ENCODE measurements at places on chromosomes 7 and 10. TPM values are rescaled to one million over a fixed set of nuclear protein-coding genes. Genes with fewer than 3 reads are reported as not detected.

- H3K4me3 ChIP-seq, result no peak overlapping the region
- peak; percentile 41 for DNase-seq
- no peaks in the 10 kb centered on the region for H3K27me3 ChIP-seq
- H3K36me3 ChIP-seq, result no peaks in the 10 kb centered on the region
These were observed 55.9 kb upstream of the INPP5A start for GRCh38 chr10:132481690-132482089.

Gene NUTM2D
- 5.1 TPM for total RNA-seq

DNA sequence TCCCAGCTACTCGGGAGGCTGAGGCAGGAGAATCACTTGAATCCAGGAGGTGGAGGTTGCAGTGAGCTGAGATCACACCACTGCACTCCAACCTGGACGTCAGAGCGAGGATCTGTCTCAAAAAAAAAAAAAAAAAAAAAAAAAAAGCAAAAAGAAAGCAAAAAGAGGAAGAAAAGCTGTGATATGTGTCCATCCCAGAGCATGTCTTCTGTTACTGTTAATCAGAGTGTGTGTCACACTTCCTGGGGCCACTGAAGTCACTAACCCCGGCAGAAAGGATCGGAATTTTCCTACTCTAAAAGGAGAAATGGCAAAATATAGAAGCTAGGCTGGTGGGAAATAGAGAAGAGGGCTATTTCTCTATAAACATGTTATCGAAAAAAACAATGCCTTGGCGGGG lies 11.9 kb downstream of the PIK3AP1 start:
- H3K27me3 ChIP-seq, result no peaks in the 10 kb centered on the region
- no peak for DNase-seq
- H3K27ac ChIP-seq, result no peak overlapping the region
- no peaks in the 10 kb centered on the region for H3K36me3 ChIP-seq
- no peaks in the 10 kb centered on the region for H3K4me1 ChIP-seq

DNA sequence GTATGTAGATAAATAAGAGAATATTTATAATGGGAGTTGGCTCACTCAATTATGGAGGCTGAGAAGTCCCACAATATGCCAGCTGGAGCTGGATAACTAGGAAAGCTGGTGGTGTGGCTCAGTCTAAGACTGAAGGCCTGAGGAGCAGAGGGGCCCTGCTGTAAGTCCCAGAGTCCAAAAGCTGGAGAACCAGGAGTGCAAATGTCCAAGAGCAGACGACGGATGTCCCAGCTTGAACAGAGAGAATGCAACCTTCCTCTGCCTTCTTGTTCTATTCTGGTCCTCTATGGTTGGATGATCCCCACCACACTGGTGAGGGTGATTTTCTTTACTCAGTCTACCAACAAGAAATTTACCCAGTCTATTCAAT lies 13.2 kb downstream of the IL2RA start:
- H3K4me3 ChIP-seq, result no peak overlapping the region
- no peaks in the 10 kb centered on the region for H3K27me3 ChIP-seq
- no peak for DNase-seq

DNA sequence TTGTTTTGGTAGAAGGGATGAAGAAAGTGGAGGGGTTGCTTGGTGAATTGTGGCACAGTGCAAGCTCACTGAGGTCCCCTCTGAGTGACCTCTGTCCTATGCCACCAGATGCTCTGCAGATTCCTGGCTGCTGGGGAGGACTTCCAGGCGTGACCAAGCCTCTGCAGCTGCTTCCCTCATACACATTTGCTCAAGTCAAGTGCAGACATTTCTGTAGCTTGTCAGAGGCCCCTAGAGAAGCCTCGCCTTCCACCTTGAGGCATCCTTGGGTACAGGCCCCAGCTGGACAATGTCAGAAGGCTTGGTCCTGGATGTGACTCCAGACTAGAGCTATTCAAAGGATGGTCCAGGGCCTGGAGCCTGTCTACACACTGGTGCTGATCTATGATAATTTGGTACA lies 464.2 kb downstream of the PLXNA4 start:
- H3K4me1 ChIP-seq, result no peaks in the 10 kb centered on the region
- H3K36me3 ChIP-seq, result no peaks in the 10 kb centered on the region
- no peak overlapping the region for H3K27ac ChIP-seq
- no peak for DNase-seq
- no peak overlapping the region for H3K4me3 ChIP-seq

Gene CHST15
- 49.2 TPM for total RNA-seq

DNA sequence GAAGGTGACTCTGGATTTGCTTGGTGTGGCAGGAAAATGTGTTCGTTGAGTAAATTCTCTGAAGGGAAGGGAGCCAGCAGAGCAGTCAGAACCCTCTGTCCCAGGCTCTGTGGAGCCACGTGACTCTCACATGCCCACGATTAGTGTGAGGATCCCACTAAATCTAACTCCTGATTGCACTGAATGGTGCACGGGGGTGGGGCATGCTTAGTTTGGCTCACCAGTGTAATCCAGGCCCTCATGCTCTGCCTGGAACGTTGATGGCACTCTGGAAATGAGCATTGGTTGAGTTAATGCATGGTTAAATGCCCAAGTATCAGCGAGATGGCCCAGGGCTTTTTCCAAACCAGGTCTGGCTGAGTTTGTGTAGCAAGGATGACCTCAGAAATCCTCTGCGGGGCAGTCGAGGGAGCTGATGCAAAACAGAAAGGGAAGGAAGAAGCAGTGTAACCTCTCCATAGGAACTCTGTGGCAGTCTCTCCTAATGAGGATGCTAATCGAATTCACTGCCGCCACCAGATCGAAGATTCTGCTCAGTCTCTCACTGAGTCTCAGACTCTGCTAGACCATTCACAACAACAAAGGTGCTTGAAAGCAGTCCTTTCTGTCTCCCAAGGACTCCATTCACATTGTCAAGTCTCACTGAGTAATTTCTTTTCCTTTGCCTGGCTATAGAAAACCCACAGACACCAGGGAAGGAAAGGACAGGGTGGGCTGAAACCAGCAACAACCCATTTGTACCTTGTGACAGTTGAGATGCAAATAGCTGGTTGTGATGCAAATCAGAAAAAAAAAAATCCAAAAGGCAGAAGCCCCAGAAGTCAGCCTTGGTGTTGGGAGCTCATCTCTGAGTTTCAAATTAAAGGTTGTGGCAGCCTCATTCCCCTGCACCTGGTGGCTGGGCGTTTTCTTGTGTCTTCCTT lies 98.1 kb downstream of the C10orf105 start:
- no peaks in the 10 kb centered on the region for H3K27me3 ChIP-seq
- DNase-seq, result no peak
- no peaks in the 10 kb centered on the region for H3K36me3 ChIP-seq
- H3K27ac ChIP-seq, result peak overlapping the region; percentile 65
- peaks cover 32% of the 10 kb centered on the region for H3K4me1 ChIP-seq

Measured in upper lobe of right lung (tissue), 1 donor.